ENCODE measurements at places on chromosomes 7 and 10.

GRCh38 chr10:14547816-14548215 lies 217.1 kb upstream of the FRMD4A start:
- DNase-seq = no peak

- no peak for DNase-seq
Measured at GRCh38 chr10:33398796-33399195, 64.3 kb upstream of the NRP1 start.

DNA sequence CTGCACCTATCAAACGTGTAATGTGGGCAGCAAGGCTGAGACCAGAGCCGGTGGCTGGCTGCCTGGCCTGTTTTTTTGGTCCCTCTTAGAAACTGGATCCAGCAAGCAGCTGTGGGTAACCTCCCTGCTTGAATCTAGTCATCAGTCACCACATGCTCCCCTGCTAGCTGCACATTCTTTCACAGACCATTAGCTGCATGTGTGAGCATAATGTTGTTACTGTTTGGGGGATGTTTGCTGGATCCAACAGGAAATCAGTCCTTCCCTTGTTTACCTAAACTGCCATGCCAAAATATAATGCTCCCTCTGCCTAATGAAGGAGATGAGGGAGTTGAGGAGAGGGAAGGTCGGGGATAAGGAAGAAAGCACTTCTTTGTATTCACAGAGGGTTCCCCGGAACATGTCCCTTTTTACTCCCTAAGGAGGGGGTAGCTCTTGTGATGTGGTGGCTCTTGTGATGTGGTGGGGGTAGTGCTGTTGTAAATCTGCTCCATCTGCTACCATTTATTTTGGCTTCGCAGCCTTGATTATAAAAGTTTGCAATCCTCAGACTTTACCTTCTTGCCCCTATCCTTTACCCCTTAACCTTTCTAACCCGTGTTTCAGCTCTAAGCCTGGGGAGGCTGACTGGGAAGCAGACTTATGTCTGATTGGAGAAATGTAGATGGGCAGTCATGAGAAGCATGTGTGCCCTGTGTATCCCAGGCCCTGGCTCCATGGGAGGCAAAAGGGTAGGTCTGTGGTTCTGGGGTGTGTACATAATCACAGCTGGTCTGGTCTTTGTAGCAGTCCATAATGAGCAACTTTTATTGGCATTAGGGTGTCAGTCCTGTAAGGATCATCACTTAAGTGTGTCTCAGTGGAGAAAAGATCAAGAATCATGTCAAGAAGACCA lies 20.8 kb downstream of the LOXL4 start:
- DNase-seq = no peak

GRCh38 chr10:77925410-77925794 lies 1.2 kb downstream of the DLG5 start:
- no peak for DNase-seq

- no peak for DNase-seq
Measured at GRCh38 chr7:37176079-37176478, 272.6 kb downstream of the ELMO1 start.

Measured in activated CD4-positive, alpha-beta T cell treated with anti-CD3 and anti-CD28 coated beads, Interleukin-2, amount 50 U/mL, for 4 hours (primary cell).